ENCODE measurements at places on chromosomes 16 and 17.

GRCh38 chr17:64491994-64492393 lies 4.9 kb downstream of the POLG2 start:
- DNase-seq = no peak

DNA sequence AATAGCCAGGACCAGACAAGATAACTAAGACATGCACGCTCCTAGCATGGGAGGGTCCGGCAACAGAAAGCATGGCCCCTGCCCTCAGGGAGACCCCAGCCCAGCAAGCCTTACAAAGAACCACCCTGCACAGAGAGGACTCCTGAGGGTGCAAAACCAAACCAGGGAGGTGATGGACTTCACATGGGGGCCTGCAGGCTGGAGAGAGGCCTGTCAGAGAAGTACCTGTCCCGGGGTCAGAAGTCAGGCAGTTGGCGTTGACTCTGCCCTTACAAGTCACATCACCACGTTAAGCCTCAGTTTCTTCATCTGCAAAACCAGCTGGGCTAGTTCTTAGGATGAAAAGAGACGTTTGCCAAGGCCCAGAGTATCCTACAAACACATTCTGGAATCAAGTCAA lies 4.7 kb downstream of the OTOP2 start:
- no peak for DNase-seq

- DNase-seq = no peak
These were observed 23.4 kb downstream of the ADAT1 start for GRCh38 chr16:75599452-75600277.

DNA sequence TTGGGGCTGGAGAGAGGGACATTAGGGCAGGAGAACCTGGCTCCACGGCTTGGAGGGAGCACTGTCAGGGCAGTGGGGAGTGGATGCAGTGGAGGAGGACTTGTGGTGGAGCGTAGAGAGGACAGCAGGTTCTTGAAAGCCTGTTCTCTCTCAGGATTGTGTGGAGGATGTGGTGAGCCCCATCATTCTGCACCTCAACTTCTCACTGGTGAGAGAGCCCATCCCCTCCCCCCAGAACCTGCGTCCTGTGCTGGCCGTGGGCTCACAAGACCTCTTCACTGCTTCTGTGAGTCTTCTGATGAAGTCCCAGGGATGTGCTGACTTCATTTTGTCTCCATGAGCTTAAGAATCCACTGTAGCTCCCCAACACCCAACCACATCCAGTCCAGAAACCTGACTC lies 13.5 kb downstream of the COX6A2 start:
- DNase-seq = no peak

- no peak for DNase-seq
These were observed 73.8 kb downstream of the RBFOX3 start for GRCh38 chr17:79537061-79537460.

DNA sequence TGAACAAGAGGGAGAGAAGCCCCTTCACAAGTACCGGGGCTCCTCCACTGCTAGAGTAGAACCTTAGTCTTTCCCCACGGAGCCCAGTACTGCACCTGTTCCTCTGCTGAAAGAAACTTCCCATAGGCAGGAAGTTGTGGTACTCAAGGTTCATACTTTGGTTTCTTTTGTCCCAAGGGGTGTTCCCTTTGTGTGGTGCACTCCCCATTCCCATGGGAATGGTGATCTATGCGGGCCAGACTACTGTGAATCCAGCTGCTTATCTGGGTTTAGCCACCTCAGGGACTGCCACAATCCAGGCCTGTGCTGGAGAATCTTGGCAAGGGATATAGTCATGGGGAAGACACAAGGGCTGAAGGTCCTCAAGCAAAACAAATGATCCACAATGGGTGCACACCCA lies 110.6 kb downstream of the PHKB start:
- DNase-seq = no peak

- no peak for DNase-seq
These were observed 561.0 kb upstream of the ZFHX3 start for GRCh38 chr16:73608911-73609310.

DNA sequence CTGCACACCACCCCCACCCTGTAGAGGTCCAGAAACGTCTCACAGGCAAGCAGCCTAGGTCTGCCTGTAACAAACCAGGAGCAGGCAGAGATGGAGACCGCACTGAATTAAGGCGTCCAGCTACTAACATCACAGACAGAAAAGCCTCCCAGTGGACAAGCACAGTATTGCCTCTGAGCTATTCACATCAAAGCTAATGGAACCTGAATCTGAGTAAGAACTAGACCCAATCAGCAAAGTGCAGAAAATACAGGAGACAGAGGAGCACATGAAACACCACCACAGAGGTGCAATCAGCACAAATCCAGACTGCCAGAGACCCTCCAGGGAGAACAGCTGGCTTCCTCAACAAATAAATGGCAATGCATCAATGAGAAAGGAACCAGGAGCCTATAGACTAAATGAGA lies 22.2 kb upstream of the PEMT start:
- DNase-seq = peak; percentile 41

GRCh38 chr17:80925688-80926335 lies 65.8 kb upstream of the CHMP6 start:
- no peak for DNase-seq

DNA sequence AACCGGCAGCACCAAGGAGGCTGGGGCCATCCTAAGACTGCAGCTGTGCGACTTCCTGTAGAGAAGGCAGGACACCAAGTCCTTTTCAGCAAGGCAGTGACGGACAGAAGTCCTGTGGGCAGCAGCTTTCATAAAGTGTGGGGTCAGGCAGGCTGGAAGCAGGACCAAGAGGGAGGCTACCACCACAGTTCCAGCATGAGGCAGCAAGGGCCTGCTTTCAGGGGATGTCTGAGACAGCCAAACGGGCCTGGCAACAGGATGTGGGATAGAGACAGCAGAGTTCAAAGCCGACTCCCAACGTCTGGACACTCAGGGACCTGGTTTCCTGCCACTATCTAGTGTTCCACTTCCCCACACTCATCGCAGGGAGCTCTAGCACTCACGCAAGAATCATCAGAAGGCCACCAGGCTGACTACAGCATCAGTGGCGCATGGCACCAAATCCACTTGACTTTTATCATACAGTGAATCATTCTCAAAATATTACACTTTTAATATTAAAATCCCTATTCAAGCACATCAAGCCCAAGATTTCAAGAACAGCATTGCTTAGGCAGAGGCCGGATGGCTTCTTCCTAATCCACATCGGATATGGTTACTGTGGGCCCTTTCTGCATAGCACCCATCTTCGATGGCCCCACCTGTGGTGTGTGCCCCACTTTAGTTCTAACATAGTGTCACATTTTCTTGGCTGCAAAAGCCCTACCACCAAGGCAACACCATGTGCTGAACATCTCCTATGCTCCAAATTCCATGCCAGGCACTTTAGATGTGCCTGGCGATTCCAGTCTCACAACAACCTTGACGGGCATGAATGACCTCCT lies 5.2 kb downstream of the USP7 start:
- no peak for DNase-seq

DNA sequence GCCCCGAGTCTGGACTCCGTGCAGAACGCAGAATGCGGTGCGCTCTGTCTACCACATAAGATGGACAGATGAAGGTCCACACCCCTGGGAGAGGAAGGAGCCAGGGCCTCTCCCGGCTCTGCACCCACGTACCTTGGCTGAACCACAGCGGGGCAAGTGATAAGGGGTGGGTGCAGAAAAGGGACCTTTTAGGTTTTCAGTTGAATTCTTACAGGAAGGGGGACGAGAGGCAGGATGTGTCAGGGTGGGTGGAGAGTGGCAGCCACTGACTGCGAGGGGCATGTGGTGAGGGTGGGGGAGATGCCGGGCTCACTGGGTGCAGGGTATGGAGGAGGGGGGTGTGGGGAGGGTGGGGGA lies 372 bp downstream of the CD300A start:
- DNase-seq = no peak

- no peak for DNase-seq
These were observed 19.0 kb upstream of the GNG13 start for GRCh38 chr16:819336-820043.

GRCh38 chr17:8898126-8898525 lies 30.7 kb upstream of the PIK3R6 start:
- no peak for DNase-seq

DNA sequence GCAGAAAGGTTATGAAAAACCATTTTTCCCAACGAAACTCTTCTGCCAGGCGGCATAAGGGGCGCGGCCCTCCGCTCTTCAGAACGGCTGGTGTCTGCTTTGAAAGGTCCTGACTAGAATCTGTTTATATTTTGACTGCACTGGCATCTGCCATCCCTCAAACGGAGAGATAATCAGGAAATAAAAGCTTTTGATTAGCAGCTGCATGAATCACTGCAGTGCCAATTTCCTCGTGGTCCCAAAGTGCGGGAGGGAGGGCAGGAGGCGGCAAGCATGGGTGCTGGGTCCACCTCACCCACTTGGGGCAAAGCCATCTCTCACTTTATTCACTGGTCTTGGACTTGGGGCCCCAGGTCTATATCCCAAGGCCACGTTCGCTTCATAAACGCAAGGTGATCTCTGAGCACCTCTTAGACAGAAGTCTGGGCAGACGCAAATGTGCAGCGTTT lies 49.7 kb downstream of the TBC1D16 start:
- DNase-seq = no peak

DNA sequence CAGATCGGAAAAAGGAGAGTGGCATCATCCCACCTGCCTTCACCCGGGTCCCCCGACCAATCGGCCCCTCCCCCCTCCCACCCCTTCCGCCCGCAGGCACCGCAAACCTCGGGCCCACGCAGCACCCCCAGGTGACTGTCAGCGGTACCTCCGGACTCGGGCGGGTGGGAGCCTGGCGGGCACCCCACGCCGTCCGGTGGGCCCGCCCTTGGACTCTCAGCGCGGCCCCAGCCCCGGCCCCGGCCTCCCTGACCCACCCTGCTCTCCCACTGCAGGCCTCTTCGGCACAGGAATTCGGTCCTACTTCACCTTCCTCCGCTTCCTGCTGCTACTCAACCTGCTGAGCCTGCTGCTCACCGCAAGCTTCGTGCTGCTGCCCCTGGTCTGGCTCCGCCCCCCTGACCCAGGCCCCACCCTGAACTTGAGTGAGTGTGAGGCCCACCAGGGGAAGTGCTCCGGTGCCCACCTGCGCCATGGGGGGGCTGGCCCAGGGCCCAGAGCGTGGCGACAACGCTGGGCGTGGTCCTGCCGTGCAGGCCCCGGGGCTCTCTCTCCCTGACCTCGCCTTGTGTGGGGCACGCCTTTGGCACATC lies 1.6 kb downstream of the TMC8 start:
- DNase-seq = no peak

DNA sequence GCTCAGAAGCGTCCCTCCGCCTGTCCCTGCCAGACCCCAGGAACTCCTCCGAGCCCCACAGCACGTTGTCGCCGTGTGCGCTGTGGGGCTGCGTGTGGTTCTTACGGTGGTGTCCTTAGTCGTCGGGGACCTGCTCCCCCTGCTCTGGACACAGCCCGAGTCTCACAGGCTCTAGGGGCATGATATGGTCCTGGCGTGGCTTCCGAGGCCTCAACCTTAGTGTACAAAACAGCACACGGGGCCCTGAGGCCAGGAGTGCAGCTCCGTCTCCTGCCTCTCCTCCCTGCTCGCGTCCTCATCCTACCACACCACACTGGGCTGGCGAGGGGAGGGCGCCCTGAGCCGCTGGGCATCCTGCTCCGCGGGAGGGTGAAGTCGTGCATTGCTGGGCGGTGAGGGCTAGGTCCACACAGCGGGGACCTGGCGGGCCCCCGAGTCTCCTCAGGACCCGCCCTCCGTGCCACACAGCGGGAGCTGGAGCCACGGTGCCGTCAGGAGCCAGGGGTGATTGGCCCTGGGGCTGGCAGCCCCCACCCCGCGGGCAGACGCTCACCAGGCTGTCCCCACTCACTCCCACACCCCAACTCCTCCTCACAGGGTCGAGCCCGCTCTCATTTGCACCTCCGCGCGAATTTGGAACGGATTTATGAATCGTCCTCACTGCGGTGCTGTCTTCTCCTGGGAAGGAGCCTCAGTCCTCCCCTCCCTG lies 1.2 kb upstream of the MAFG start:
- no peak for DNase-seq

DNA sequence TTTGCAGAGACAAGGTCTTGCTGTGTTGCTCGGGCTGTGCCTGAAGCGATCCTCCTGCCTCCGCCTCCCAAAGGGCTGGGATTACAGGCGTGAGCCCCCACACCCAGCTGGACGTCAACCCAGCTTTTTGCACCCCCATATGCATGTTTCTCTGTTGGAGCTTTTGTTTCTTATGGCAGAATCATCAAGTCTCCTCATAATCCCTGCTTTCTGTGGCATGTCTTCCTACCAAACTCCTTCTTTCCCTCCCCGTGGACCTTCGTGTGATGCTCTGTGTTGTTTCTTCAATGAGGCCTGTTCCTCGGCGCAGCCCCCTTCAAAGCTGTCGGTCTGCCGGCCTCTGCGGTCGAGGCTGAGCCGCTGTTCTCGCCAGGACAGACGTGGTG lies 71.6 kb downstream of the METRNL start:
- DNase-seq = no peak

DNA sequence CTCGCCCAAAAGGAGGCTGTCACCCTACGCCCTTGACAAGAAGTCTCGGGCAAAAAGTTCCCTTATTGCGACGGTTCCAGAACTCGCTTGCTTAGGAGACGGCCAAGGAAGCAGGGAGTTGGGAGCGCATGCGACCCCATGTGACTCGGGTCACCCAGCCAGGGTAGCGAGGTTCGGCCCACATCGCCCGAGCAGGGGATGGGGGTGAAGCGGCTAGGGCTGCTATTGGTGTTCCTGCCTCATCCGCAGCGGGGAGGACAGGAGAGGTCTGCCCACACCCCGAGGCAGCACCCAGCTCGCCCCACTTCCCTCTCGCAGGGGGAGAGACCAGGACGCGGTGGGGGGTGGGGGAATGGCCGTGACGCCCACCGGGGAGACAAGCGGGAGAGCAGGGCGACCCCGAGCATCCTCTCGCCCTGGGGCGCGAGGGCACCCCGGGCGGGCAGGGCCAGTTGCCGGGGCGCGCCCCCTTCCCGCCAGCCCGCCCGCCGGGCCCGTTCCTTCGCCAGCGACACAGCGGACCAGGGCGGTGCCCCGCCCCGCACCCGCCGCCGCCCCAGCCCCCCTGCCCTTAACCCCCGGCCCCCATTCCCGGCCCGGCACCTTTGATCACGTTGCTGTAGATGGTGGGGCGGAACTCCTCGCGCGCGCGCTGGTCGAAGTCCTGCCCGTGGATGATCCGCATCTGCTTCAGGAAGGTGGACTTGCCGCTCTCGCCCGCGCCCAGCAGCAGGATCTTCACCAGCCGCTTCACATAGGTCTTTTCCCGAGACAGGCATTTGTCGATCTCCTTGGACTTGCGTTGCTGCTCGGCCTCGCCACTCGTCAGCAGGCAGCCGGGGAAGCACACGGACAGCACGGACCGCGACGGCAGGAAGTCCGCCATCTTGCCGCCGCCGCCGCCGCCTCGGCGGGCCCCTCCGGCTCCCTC lies 567 bp downstream of the GNA13 start:
- DNase-seq = no peak

DNA sequence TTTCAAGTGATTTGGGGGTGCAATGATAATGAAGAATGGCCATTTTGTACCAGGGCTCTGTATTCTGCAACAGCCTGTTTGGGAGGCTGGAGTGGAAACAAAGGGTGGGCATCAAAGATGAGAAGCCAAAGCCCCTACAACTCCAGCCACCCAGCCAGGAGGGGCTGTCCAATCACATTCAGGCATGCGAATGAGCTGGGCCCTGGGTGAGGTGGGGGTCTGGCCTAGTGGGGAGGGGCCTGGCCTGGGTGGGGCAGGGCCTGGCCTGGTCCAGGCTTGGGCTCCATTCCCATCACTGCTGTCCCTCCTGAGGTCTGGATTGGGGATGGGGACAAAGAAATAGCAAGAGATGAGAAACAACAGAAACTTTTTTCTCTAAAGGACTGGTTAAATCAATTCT lies 6.4 kb downstream of the AOC3 start:
- no peak for DNase-seq

All from NCI-H1930 (cell line).